ENCODE measurements at places on chromosomes 12 and 14.

- no peak for DNase-seq
Observed at GRCh38 chr12:78483767-78484315, 380.7 kb upstream of the SYT1 start.

DNA sequence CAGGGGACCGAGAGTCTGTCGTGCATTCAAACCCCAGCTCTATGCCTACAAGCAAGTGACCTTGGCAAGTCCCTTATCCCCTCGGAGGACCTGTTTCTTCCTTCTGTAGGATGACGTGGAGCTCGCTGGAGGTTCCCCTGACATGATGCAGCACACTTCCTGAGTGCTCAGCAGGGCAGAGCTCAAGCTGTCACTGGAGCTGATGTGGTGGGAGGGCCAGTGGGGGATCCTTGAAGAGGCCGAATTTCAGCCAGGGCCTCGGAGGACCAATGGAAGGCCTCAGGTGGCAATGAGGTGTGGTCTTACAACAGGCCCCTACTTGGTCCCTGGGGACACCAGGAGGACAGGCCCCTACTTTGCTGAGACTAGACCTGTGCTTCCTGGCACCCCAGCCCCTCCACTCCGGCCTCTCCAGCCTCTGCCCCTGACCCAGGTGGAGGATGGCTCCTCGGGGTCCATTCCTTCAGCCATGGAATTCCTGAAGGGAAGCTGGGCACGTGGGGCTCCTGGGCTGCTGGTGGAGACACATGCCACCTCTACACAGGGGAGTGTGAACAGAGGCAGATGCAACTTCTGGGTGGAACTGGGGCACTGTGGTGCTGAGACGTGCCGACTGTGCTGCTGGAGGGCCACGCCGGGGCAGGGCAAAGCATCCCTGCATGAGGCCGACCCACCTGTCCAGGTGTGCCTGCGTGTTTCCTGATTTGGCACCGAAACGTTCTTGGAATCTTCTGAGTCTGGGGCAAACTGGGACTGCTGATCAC, 18.7 kb upstream of the KIF26A start:
- no peak for DNase-seq

DNA sequence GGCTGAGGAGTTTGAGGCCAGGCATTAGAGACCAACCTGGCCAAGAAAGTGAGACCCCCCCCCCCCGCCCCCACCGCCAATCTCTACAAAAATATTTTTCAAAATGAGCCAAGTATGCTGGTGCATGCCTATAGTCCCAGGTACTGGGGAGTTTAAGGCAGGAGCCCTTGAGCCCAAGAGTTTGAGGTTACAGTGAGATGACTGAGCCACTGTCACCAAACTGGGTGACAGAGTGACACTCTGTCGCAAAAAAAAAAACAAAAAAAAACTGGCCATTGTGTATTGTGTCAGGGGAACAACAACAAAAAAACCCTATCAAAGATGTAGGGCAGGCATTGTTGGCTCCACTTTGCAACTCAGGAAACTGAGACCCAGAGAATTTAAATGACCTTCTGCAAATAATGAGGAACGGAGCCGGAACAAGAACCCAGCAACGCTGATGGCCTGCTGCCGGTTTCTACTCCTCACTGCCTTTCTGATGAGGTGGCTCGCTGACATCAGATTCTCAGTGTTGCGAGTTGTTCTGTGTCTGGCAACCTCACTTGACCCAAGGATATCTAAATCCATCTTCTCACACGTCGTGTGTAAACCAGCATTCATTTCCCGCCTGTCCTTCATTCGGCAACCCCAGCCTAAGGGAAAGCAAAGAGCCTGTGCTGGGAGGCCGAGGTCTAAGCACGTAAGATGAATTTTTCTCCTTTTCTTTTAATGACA, 195.2 kb upstream of the CRY1 start:
- DNase-seq, result no peak

GRCh38 chr12:46553266-46553665, 180.7 kb upstream of the SLC38A2 start:
- no peak for DNase-seq

DNA sequence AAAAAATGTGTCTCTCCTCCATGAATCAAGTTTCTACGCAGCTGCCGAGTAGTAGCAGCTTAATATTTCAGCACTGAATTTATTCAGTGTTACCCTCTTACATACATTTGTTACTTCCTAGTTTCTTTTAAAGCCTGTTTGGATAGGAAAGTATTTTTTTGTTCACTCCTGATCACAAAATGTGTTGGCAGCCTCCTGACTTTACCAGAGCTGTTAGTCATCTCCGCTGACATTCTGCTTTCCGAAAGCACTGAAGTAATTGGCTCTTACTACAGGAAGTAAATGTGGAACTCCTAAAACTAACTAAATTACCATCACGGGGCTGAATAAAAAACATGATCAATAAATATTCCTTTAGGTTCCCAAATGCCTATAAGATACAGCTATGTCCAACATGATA, 225.5 kb downstream of the EPS8 start:
- peak; percentile 70 for DNase-seq

GRCh38 chr14:91300283-91300895, 55.9 kb upstream of the GPR68 start:
- no peak for DNase-seq

DNA sequence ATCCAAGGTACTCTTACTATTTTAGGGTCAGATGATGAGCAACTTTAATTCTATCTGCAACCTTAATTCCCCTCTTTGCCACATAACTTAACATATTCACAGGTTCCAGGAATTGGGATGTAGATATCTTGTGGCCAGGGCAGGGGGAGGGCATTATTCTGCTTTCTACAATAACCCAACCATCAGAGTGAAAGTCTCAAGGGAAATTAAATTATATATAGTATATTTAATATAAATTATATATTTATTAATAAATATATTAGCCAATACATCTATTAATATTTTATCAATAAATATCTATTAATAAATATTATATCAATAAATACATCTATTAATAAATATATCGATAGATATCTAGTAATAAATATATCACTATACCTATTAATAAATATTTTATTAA, 11.7 kb upstream of the RAB21 start:
- DNase-seq, result no peak
